ENCODE measurements at places on chromosomes 16 and 17. TPM values are rescaled to one million over a fixed set of nuclear protein-coding genes. Genes with fewer than 3 reads are reported as not detected.

Gene SLC13A2
- total RNA-seq, result not detected

Gene GP1BA
- total RNA-seq, result not detected

Gene NPB
- total RNA-seq, result 1.0 TPM

Gene ADAM11
- total RNA-seq, result 1.4 TPM

Gene BCO1
- not detected for total RNA-seq

Gene BRIP1
- total RNA-seq, result 1.4 TPM

Gene ELAC2
- total RNA-seq, result 29.2 TPM

Gene CX3CL1
- total RNA-seq, result 45.5 TPM

Gene CD300E
- 2.8 TPM for total RNA-seq

Gene KRTAP4-3
- not detected for total RNA-seq

DNA sequence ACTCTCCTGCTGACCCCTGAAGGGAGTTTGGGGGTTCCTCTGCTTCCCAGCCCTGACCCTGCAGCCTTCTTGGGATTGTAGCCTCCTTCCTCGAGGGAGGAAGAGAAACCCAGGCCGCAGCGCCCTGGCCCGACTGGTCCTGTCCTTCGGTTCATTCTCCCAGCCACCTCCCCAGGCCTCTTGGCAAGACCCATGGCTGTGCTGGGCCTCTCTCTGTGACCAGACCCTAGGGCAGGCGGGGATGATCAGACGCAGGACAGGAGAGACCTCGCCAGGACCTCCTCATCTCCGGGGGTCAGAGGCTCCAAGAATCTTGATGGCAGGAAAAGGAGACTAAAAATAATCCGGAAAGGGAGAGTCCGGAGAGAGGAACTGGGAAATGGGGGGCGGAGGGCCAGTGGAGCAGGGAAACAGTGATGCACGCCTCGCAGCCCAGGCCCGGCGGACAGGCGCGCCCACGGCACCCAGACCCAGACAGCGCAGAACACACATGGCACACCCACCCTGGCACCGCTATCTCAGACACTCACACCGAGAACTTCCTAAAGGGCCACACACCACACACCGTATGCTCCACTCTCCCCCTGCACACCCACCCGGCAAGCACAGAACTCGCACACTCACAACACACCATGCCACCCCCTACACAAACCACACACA, 1.2 kb downstream of the ARHGEF15 start:
- no peak for DNase-seq

- DNase-seq, result no peak
These were observed 1.1 kb downstream of the ARL6IP1 start for GRCh38 chr16:18800293-18800692.

GRCh38 chr17:79080349-79080748, 5.7 kb downstream of the ENGASE start:
- DNase-seq, result peak; percentile 48

DNA sequence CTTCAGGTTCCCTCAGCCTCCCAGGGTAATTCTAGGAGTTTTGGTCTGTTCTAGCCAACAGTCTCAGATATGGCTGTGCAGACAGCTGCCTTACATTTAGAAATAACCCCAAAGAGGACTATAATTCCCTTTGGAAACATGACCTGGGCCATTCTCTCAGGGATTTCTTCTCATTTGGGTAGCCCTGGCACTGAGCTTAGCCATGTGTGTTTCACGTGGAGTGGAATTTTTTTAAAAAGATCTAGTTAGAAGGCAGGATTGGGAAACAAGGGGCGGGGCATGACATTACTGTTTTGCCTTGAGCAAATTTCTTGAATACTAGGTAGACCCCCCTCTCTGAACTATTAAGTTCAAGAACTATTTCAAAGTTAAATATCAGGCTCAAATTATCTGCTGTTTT, 29.6 kb upstream of the MRC2 start:
- no peak for DNase-seq

DNA sequence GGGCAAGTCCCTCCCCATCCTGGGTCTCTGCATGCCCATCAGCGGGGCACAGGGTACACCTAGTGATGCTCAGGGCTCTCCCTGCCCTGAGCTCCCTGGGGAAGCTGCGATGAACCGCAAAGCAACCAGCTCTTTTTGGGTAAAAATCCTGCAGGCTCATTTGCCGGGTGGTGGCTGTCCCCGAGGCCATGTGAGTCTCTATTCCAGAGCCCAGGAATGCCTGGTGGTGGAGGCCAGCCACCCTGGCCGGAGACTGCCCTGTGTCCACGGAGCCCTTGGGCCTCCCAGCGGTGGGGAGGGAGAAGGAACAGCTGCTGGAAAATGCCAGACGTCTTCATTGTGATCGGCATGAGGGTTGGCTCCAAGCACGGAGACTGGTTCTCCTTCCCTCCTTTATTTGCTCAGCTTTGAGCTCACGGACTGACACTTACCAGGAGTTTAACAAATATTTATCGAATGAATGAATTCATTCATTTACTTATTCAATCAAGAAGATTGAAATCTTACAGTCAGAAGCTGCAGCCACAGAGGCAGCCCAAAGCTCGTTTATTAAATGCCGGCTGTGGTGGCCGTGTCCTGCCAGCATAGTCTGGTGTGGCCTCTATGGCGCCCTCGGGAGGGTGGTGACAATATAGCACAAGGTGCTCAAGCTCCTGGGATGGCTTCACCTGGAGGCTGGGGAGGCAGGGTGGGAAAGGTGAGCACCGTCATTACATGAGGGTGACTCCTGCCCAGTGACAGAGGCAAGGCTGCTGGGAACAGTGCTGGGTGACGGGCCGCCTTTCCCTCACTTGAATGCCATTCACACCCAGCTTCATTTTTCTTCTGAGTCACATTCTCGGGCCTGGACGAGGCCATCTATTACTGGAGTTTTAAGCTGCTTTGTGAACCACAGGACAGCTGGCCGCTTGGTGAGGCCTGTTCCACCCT, 31.1 kb upstream of the JPH3 start:
- peak; percentile 85 for DNase-seq

GRCh38 chr17:15648386-15648785, 28.9 kb upstream of the FBXW10B start:
- no peak for DNase-seq

GRCh38 chr16:10136916-10137315, 45.3 kb downstream of the GRIN2A start:
- no peak for DNase-seq

DNA sequence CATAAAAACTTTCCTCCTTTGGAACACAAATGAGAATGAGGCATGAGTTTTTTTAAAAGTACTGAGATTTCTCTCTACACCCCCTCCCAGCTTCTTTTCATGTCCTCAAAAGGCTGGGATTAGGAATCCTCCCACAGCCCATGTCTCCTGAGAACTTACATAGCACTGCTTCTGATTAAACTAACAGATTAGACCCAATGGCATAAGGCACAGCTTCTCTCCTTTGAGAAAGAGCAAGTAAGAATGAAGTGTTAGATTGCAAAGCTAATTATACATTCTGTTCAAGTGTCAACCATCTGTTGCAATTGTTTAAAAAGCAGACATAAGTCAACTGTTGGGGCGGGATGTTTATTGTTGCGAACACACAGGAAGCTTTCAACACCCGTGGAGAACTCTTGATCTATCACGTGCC, 715.1 kb downstream of the CDH11 start:
- DNase-seq, result no peak

GRCh38 chr16:78485188-78485916, 385.9 kb downstream of the WWOX start:
- DNase-seq, result no peak

DNA sequence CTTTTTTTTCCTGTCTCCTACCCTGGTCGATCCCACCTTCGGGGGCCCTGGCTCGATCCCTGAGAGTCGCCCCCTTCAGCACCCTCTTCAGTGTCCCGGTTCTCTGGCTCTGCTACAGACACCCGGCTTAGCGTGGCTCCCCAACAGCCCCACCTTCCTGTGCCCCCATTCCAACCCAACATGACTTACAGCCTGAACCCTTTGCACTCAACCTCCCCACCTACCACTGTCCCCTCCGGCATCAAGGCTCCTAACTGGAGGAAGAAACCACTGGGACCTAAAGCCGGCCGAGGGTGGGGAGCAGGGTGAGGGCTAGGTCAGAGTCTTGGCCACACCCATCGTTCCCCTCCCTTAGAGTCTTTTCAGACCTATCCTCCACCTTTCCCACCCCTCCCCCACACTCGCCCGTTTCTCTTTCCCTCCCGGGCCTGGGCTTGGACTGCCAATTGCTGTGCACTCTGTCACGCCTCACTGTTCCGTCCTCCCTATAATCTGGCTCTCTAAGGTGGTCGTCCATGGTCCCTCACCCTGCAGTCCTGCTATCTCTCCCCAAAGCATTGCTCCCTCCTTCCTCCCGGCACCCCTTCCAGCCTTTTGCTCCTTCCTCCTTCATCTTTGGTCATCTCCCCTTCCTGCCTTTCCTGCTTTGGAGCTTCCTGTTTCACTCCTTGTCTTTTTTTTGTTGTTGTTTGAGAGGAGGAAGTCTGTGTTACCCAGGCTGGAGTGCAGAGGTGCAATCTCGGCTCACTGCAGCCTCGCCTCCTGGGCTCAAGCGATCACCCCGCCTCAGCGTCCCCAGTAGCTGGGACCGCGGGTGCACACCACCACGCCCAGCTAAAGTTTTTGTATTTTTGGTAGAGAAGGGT, 890 bp upstream of the CLDN7 start:
- DNase-seq, result no peak

- DNase-seq, result no peak
These were observed 1.9 kb downstream of the CMC2 start for GRCh38 chr16:81004646-81005353.

GRCh38 chr16:47129755-47130435, 13.8 kb downstream of the NETO2 start:
- no peak for DNase-seq

GRCh38 chr17:74451557-74451956, 14.9 kb upstream of the CD300A start:
- no peak for DNase-seq

GRCh38 chr16:10616756-10617640, 36.6 kb upstream of the EMP2 start:
- DNase-seq, result peak; percentile 81

- no peak for DNase-seq
These were observed 215.7 kb downstream of the PRKCA start for GRCh38 chr17:66518108-66518507.

GRCh38 chr17:65401561-65401960, 159.9 kb downstream of the AXIN2 start:
- no peak for DNase-seq

- DNase-seq, result no peak
These were observed 14.2 kb upstream of the SEC14L1 start for GRCh38 chr17:77126519-77126918.

DNA sequence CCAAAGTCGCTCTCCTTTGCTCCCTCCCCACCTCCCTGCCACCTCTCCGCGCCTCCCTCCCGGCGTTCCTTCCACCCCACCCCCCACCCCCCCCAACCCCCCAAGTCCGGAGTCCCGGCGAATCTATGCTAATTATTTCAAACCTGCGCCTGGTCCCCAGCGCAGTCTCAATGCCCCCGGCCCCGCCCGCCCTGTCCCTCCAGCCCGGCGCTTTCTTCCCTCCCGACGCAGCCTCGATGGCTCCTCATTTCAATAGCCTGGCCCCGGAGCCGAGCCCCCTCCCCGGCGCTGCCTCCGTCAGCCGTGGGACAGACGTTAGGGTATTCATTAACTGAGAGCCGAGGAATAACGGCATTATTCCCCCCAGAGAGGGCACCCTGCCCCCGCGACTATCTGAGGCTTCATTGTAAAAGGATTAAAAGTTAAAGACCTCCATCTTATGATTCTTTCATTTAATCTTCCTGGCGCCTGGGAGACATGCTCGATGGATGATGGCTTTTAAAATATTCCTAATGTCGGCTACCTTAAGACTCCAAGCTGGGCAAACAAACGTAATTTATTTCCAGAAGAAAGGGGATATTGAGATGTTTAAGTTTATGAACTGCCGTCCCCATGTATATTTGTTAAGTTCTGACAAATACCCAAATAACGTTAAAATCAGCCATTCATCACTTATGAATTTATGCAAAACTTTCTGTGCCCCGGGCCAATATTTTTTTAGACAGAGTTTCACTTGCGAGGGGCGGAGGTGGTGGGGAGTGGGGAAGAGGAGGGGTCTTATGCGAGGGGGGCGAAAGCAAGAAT, 3.4 kb downstream of the NOG start:
- no peak for DNase-seq

DNA sequence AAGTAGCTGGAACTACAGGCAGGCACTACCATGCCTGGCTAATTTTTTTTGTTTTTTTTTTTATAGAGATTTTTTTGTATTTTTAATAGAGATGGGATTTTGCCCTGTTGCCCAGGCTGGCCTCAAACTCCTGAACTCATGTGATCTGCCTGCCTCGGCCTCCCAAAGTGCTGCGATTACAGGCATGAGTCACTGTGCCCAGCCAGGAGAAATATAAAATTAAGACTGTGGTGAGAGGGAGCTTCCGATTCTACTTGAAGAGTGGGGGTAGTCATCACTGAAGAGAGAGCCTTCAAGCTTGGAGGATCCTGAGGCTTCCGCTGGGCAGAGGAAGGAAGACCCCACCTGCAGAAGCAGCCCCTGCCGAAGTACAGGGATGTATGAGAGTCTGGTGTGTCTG, 34.4 kb upstream of the RGS9 start:
- no peak for DNase-seq

DNA sequence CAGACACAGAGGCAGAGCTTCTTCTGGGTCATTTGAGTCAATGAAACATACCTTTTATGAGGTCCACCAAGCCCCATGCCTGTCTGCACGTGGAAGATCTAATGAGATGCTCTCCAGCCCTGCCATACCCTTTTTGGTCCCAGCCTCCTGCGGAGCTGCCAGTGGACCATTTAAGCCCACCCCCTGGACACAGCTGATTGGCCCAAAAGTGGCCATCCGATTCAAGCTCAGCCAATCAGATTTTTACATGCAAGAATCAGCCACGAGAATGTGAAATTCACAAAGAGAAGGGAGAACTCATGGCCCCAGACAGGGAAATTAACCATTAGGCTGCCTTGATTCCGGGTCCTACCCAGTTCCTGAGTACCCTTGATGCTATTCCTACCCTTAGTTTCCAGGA, 231.0 kb upstream of the EEF2KMT start:
- DNase-seq, result no peak

- no peak for DNase-seq
These were observed 371.2 kb downstream of the MAF start for GRCh38 chr16:79229361-79229760.

- no peak for DNase-seq
These were observed 8.4 kb upstream of the CA4 start for GRCh38 chr17:60141111-60142018.

DNA sequence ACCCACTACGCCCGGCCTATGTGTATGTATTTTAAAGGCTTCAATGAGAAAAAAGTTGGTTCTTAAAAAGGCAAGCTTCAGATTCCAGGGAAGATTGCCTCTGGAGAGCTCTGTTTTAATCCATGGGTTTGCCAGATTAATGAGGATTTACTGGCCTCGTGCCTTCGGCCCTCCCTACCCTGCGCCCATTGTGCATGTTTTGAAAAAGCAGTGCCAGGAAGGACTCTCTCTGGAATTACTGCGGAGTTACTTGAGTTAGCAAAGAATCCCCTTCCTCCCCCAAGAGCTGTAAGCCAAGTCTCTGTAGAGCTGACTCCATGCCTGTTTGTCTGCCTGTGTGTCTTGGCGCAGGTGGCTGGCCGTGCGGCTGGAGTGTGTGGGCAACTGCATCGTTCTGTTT, 98.9 kb downstream of the ABCC6 start:
- DNase-seq, result no peak

Measured in aorta (tissue), 5 donors.